Mononuclear cell (primary cell): ENCODE measurements at places on chromosomes 16 and 17. TPM values are rescaled to one million over a fixed set of nuclear protein-coding genes. Genes with fewer than 3 reads are reported as not detected.

Gene KRT14
- total RNA-seq = not detected

Gene HEATR9
- total RNA-seq = 0.63 TPM

Gene KRTAP9-4
- total RNA-seq = not detected

Gene SCNN1B
- not detected for total RNA-seq

Gene CX3CL1
- total RNA-seq = not detected
